ENCODE measurements at places on chromosomes 2 and 18.

DNA sequence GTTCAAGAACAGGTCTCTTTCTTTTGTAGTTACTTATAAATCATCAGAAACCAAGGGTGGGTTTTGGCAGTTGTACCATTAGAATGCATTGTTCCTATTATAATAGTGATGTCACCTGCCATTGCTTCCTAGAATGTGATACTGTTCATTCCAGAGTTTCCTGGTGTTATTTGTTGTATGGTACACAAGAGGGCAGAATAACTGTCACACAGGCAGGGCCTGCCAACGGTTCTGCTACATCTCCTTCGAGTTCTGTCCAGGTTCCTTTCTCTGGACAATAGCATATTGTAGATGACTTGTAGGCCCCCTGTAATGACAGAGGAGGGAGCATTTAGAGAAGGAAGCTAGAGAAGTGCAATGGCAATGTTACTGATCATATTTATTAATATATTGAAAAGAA is 98.3 kb downstream of the KLHL14 start:
- DNase-seq: no peak

GRCh38 chr2:236743921-236744280 is 174.3 kb downstream of the ACKR3 start:
- DNase-seq: no peak

- DNase-seq: no peak
These were observed 213.1 kb upstream of the MC4R start for GRCh38 chr18:60585670-60586069.

DNA sequence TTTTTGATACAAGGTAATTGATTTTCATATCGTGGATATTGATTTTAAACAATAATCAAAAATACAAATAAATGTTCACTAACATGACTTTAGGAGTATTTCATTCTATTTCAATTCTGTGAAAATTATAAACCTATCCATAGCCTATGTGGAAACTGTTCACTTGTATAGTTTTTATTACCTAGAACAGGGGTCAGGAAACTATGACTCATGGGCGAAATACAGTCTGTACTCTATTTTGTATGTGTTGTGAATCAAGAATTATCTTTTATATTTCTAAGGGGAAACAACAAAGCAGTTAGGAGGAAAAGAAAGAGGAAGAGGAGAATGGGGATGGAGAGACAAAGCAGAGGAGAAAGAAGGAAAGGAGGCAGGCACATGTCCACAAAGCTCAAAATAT is 181.7 kb upstream of the VRK2 start:
- no peak for DNase-seq

- DNase-seq: no peak
These were observed 160.7 kb upstream of the SP5 start for GRCh38 chr2:170554278-170554955.

DNA sequence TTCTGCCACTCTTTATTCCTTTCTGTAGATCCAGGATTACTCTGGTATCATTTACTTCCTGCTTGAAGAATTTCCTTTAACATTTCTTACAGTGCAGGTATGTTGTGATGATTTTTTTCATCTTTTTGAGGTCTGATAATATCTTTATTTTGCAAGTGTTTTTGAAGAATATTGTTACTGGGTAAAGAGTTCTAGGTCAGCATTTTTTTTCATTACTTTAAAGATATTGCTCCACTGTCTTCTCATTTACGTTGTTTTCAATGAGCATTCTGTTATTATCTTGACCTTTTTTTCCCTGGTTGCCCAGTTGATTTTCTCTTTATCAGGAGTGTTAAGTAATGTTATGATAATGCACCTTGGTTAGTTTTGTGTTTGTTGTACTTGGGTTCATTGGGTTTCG is 31.7 kb upstream of the TMEM247 start:
- DNase-seq: no peak
